ENCODE measurements at places on chromosomes 3 and 15.

DNA sequence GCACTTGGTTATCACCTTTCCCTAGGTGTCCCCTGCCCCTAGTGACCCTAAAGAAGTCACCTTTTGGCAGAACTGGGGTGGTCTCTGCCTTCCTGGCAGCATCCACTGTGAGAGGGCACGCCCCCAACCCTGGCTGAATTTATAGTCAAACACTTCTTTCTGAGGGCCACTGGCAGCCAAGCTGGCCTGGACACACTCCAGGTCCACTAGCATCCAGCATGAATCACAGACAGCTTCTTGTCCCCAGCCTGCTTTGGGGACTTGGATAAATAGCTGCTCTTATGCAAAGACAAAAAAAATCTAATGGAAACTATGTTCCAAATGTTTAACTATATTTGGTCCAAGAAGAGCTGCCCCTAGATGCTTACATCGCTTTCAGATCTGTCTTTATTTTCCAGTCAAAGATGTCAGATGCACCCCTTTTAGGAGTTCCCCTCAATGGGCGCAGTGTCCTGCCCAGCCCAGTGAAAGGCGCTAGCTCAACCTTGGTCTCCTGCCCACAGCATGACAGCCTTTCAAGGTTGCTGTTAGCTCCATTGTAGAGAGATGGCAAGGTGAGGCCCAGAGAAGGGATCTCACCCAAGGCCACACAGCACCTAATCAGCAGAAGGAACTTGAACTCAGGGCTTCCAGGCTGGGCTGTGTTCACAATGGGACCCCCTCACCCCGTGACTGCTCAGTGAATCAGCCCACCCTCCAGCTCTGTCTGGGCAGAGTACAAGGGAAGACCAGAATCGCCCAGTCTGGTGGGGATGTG lies 7.0 kb downstream of the RASL12 start:
- no peak for DNase-seq

GRCh38 chr3:70583682-70584081 lies 271.2 kb upstream of the MDFIC2 start:
- DNase-seq = no peak

DNA sequence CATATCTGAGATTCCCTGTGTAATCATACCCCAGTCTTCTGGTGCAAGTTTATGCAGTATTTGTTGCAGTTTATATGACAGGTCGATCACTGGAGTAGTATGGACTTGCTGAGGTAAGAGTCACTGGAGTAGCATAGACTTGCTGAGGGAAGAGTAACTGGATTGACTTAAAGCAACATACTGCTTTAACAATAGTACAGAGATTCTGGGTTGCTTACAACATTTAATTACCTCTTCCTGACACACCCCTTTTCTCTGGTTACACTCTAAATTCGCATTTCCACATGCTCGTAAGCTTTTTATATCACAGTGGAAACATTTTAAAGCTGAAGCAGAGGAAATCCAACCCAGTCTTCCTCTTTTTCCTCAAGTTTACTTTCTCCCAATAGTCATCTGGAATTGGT lies 11.8 kb downstream of the AAGAB start:
- no peak for DNase-seq

DNA sequence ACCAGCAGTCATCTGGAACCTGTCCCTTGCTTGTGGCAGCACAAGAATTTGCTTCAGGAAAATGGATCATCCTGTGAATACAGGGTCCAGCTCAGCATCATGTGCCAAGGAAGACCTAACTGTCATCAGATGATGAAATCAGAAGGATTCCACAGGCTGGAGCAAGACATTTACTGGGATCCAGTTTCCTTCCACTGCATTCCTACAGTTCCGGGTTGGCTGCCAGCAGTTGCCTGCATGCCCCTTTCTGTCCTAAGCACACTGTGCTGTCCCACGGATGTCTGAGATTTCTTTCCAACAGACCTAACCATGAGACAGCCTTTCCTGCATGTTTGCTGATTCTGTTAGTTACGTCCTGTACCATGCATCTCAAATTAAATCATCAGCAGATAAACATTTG lies 140.7 kb downstream of the IMPG2 start:
- no peak for DNase-seq

DNA sequence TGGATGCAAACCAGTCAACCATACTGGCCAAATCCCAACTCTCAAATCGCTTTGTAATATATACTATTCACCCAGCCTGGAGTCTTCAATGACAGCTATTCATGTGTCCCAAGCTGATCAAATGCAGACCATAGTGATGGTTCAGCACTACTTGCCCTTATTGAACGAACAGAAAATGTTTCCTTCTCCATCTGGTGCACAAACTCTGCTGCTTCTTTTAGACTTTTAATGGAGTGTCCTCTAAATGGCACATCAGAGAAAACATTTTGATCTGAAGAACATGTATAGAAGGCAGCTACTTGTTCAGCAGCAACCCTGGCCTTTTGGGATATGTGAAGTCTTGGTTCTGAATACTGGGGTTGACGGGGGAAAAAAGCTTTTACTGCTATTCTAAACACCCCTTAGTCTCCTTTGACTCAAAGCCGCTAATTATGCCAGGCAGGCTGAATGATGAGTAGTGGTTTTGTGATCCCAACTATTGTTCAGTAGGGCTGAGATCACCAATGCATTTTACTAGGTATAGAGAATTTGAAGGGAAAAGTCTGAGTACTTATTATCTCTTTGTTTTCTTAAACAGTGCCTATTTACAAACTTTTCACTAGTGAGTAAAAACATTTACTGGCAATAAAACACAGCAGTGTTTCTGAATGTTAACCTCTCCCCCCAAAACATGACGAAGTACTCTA lies 781.2 kb downstream of the ROBO1 start:
- DNase-seq = no peak

DNA sequence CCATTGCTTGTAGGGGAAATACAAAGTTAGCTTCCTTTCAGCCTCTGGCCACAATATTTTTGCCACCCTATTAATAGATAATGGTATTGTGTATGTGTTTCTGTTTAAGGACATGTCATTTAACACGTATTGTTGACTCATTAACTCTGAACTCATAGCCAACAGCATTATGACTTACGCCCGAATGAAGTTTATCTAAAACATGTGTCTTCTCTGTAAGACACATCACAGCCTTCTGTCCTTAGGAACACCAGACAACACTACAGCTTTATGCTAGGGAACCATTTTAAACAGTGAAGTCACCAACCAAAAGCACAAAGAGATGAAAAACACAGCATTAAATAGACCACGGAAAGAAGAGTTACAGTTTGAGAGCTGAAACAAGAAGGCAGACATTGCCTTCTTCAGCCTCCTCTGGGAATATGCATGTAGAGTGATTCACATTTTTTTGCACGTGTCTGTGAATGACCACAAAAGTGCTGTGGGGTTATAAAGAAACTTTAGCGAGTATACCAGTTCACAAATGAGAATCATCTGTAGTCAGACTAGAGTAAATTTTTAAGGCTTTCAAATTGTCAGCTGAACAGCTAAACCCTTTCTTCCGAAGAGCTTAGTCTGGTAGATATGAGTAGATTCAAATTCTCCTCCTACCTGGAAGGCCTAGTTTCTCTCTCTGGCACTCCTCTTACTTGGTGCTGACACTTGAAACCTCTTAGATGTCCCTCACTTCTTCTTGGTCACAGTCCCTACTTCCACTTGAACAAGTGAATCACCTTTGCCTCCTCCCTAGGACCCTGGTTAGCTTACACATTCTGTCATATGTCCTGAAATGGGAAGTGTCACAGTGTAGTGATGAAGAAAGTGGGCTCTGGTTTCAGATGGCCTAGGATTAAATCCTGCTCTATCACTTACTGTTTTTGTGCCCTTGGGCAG lies 32.2 kb downstream of the MCTP2 start:
- DNase-seq = no peak

DNA sequence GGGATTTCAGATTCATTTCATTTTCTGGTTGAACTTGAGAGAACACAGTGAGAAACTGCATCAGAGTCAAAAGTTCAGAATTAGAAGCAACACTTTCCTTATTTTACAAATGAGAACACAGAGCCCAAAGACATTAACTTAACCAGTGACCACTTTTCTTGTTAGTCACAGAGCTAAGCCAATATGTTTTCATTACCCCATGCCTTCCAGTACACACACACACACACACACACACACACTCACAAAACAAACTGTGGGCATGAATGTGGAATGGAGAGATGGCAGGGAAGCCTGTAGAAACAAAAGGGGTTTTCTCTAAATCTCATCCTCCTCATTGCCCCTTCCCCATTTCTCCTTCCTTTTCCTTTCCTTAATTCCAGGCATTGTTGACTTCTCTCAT lies 267.4 kb upstream of the GADL1 start:
- DNase-seq = no peak

DNA sequence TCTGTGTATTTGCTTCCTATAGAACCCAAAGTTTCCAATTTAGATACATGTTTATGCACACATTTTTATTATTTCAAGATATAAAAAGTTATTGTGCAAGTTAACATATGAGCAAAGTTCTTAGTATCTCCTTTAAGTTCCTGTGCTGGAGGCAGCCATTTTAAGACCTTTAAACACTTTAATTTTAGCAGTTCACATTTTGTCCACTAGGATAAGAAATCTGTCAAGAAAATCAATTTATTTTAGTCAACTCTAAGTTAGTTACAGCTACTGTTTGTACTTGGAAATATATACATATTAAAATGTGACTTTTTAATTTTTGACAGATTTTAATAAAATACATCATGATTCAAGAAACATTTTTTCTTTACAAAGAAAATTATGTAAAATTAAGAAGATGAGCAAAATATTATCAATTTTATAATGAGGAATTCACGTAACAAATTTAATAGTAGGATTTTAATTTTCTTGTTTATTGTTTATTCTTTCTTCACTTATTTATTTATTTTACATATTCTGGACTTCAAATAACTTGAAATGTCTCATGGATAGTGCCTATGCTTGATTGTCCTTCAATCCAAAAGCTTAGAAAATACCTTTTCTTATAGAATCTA lies 402.6 kb upstream of the GBE1 start:
- no peak for DNase-seq

DNA sequence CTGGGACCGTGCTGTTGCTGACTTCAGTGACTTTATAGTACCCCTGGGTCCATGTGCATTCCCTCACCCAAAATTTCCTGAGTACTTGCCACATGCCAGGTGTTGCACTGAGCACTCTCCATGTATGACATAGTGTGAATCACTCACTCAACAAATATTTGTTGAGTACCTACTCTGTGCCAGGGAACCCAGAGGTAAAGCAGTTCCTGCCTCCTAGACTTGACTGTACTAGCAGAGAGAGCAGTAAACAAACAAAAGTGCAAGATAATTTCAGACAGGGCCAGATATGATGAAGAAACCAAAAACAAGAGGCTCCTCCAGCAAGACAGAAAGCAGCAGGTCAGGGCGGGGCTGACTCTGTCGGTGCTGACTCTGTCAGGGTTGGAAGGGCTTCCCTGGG lies 12.2 kb downstream of the TGM4 start:
- DNase-seq = no peak

- DNase-seq = no peak
These were observed 592.8 kb upstream of the GBE1 start for GRCh38 chr3:82354228-82354627.

DNA sequence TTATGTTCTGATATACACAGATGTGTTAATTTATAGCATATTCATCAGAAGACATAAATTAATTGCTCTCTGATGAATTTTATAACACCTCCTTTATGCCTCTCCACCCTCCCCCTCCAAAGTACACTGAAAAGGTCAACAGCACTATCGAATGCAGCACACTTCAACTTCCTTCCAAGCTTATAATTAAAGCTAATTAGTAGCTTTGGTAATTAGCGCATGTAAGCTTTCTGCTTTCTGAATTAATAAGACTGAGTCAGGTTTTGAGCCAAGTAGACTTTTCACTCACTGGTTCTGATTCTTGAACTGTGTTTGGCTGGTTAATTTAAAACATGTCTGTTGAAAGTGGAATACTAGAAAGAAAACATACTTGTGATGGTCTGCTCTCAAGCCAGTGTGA lies 760.8 kb upstream of the CFAP20DC start:
- DNase-seq = no peak

DNA sequence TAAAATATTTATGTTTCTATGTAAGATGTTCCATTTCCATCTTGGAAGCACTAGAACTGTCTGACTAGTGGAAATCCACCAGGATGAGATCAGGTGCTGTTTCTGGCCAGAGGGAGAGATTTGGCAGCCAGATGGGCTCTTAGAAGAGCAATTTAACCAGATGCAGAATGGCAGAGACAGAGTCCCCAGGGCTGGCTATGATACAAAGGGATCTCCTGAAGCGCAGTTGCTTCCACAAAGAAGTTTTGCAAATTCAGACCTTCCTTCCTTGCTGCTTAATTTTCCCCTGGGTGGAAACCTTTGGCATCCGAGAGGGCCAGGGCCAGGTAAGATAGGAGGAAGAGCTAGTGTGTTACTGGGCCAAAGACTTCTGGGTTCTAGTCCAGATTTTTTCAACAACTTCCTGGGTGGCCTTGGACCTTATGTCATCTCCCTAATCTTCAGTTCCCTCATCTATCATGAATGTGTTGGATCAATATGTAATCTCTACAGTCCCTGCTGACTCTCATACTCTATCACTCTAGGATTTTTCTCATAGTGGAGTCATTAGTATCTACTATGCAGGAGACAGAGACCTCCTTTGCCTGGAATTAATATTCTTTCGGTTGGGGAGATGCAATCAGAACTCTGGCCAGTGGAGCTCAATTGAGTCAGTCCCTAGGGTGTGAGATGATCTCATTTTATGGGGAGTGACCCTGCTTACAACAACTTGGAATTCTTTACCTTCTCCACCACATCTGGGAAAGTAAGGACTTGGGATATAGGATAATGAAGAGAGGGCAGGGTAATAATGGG lies 41.1 kb upstream of the NDUFB4 start:
- DNase-seq = no peak

GRCh38 chr15:96331945-96332636 lies 1.6 kb downstream of the NR2F2 start:
- no peak for DNase-seq

DNA sequence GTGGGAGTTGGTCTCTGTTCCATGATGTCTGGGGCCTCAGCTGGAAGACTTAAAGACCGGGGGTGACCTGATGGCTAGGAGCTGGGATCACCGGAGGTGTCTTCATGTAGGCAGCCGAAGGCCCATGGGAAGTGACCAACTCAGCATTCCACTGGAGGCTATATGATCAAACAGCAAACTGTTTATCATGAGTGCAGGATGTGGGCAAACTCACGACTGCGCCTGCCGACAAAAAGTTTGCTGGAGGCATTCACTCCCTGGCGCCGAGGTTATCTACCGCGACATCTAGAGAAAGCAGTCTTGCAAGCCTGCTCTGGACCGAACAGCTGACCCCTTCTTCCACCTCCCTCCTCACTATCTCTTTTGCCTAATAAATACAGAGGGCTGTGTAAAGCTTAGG lies 62.7 kb upstream of the NR2C2 start:
- peak; percentile 29 for DNase-seq
